ENCODE measurements at places on chromosomes 4 and X.
A peak's percentile ranks its signal among the peaks of the same experiment; 100 is the strongest.

- no peak for DNase-seq
Measured at GRCh38 chrX:41036668-41037326, 48.4 kb upstream of the USP9X start.

DNA sequence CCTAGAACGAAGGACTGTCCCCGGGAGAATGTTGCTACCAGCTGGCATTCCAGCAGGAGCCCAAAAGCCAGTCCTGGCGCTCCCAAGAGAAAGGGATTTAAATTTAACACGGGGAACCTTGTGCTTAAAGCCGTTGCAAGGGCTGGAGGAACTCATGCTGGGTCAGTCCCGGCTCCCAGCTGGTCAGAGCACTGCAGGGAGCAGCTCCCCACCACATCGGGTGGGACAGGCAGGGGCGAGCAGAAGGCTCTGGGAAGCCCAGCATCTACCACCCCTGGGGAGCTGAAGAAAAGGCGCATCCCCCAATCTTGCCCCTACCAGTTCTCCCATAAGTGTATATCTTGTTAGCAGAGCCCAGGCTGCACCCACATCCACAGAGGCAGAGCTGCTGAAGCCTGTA is 15.7 kb downstream of the CFAP99 start:
- DNase-seq = no peak

DNA sequence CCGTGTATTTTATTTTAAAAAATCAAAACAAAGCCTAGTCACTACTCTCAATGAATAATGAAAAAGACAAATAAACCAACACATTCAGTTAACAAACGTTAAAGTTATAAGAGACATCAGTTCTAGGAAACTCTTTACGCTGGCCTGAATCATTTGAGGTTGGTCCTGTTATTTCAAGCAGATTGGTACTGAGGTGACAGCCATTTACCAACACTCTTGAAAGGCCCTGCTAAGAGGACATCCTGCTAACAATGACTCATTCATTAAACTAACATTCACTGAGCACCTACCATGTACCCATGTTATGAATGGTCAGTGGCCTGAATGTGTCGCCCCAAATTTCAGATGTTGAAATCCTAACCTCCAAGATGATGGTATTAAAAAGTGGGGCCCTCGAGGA is 57.1 kb upstream of the ADGRG2 start:
- DNase-seq = no peak

GRCh38 chrX:41519468-41519867 is 72.3 kb downstream of the NYX start:
- DNase-seq = no peak

- DNase-seq = peak; percentile 77
Measured at GRCh38 chr4:6873792-6874461, 35.7 kb upstream of the TBC1D14 start.

GRCh38 chr4:87838890-87839591 is 6.3 kb downstream of the MEPE start:
- no peak for DNase-seq

DNA sequence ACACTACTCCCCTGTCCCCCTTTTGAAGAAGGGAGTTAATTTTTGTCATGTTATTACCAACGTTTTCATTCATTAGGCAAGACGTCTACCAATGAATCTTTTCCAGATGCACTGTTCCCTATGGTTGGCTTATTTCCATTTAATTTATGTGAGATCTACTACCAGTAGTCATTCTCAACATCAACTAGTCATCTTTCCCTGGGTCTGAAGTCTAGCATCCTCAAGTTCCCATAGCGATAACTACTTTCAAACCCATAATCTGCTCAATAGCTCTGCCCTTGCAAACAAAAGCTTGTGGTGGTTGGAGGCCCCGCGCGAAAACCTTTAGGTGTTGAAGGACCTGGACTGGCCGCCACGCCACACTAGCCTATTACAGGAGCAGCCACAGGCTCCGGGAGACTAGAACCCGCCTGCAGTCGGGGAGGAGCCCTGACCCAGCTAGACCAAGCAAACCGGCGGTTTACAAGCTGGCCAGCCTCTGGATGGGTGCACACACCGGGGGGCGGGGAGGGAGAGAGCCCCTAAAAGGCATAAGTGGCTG is 746 bp downstream of the PPAT start:
- no peak for DNase-seq

GRCh38 chr4:11768251-11768972 is 339.7 kb upstream of the HS3ST1 start:
- DNase-seq = no peak

Data from CD4-positive, alpha-beta T cell treated with Interleukin-4 for 4 hours (primary cell).